Upper lobe of left lung (tissue), 6 donors: ENCODE measurements at places on chromosomes 12 and 14. TPM values are rescaled to one million over a fixed set of nuclear protein-coding genes. Genes with fewer than 3 reads are reported as not detected.

The KCNA5 gene
- not detected for total RNA-seq

DNA sequence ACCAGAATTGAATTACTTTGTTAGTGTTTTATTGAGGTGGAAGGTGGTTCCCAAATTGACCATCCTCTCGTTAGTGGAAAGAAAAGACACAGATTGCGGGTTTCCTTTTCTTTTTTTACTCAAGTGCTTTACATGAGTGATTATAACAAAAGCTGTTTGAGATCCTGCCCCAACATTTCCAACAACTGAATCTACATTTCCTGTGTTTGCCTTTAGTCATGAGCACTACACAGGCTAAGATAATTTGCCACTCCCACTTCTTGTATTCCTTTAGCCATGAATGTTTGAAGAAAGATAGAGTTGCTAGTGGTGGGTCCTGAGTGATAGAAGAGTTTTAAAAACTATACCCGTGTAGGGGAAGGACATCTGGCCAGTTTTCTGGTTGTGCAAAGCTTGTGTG is 16.0 kb downstream of the RERGL start:
- H3K27ac ChIP-seq, result no peak overlapping the region
- no peak for DNase-seq

The TOMM20L gene
- total RNA-seq, result not detected

- no peak for DNase-seq
- H3K27ac ChIP-seq, result no peak overlapping the region
- H3K4me1 ChIP-seq, result no peaks in the 10 kb centered on the region
- no peaks in the 10 kb centered on the region for H3K27me3 ChIP-seq
- no peaks in the 10 kb centered on the region for H3K36me3 ChIP-seq
Measured at GRCh38 chr12:113778432-113779132, 187.5 kb downstream of the RBM19 start.

GRCh38 chr14:106044515-106044914 is 518.1 kb downstream of the TMEM121 start:
- no peak overlapping the region for H3K4me3 ChIP-seq
- H3K27ac ChIP-seq, result no peak overlapping the region
- H3K27me3 ChIP-seq, result no peaks in the 10 kb centered on the region
- H3K36me3 ChIP-seq, result no peaks in the 10 kb centered on the region
- no peaks in the 10 kb centered on the region for H3K4me1 ChIP-seq

DNA sequence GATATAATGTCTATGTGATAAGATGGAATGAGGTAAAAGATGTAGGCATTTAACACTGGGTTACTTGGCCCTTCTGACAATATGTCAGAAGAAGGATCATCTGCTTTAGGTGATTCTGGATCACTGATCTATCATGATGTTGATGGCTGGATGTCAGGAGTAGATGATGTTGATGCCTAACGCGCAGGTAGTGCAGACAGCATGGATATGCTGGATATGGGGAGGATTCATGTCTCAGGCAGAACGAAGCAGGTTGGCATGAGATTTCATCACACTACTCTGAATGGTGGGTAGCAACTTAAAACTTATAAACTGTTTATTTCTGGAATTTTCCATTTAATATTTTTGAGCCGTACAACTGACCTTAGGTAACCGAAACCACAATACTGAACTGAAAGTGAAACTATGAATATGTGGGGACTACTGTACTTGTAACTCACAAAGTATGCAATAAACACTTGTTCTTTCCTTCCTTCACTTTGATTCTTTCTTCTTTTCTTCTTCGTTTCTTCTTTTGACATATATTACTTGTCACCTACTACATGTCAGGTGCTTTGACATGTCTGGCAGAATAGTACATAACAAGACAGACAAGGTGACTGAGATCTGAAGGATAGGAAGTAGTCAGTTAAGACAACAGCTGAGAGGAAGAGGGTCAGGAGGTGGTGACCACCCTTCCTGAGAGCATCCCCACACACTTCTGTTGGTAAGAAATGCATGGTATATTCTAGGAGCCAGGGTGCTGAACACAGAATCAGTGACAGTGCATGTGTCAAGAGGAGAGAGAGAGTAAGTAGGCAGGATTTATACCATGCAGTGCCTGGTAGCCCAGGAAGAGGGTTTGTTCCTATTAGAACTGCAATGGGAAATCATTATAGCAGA is 238.8 kb downstream of the PPFIA2 start:
- H3K4me3 ChIP-seq, result peak overlapping the region; percentile 13
- H3K27ac ChIP-seq, result no peak overlapping the region
- no peaks in the 10 kb centered on the region for H3K36me3 ChIP-seq
- no peaks in the 10 kb centered on the region for H3K27me3 ChIP-seq
- no peak for DNase-seq
